Activated T-helper 1 cell treated with anti-CD3 and anti-CD28 coated beads, Interleukin-12 subunit alpha, Interleukin-12 subunit beta, Interleukin-2, Interleukin-4 antibody, amounts not matched to agents 30 ng/mL and 10 ng/mL and 1 ng/mL, durations not matched to agents 14 hours and 24 hours and 36 hours (primary cell): ENCODE measurements at places on chromosomes 11 and 22. TPM values are rescaled to one million over a fixed set of nuclear protein-coding genes. Genes with fewer than 3 reads are reported as not detected.

The ANO9 gene
- 33.1 and 33.8 TPM in 2 replicates for total RNA-seq

The FGF4 gene
- not detected in 2 replicates for total RNA-seq

- no peaks in the 10 kb centered on the region for H3K4me1 ChIP-seq
- H3K27ac ChIP-seq, result no peak overlapping the region
- no peak overlapping the region for H3K4me3 ChIP-seq
- H3K36me3 ChIP-seq, result no peaks in the 10 kb centered on the region
Measured at GRCh38 chr11:84747871-84748270, 879.3 kb downstream of the DLG2 start.

DNA sequence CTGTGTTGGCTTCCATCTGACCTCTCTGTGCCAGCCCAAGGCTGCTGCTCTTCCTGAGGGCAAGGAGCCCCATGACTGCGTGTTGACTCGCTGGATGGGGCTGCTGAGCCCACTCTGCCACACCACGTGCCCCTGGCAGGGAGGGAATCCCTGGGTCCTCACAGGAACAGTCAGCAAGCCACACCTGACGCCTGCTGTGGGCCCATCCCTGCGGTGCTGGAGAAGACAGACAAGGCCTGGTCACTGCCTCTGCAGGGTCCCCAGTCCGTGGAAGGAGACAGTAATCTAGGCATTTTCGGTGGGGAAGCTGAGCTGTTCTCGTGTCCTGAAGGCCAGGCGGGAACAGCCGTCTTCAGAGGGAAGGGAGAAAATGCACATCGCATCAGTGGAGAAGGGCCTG, 10.6 kb upstream of the PPP6R3 start:
- peaks cover 2% of the 10 kb centered on the region for H3K27me3 ChIP-seq
- no peak overlapping the region for H3K4me3 ChIP-seq
- peaks cover 7% of the 10 kb centered on the region for H3K36me3 ChIP-seq
- DNase-seq, result no peak
- no peak overlapping the region for H3K27ac ChIP-seq

GRCh38 chr11:65167656-65168055, 2.4 kb upstream of the SPDYC start:
- no peak for DNase-seq
- no peak overlapping the region for H3K4me3 ChIP-seq
- H3K27ac ChIP-seq, result no peak overlapping the region
- peaks cover 14% of the 10 kb centered on the region for H3K4me1 ChIP-seq
- H3K27me3 ChIP-seq, result peaks cover 9% of the 10 kb centered on the region

DNA sequence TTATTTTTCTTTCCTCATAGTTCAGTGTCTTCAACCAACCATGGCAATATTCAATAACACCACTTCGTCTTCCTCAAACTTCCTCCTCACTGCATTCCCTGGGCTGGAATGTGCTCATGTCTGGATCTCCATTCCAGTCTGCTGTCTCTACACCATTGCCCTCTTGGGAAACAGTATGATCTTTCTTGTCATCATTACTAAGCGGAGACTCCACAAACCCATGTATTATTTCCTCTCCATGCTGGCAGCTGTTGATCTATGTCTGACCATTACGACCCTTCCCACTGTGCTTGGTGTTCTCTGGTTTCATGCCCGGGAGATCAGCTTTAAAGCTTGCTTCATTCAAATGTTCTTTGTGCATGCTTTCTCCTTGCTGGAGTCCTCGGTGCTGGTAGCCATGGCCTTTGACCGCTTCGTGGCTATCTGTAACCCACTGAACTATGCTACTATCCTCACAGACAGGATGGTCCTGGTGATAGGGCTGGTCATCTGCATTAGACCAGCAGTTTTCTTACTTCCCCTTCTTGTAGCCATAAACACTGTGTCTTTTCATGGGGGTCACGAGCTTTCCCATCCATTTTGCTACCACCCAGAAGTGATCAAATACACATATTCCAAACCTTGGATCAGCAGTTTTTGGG, at the start of gene OR51T1:
TSS of gene OR51T1 (plus strand) at position 41 of the 641 bp plus-strand sequence. CDS start at position 41, 0 bp downstream.
- H3K27me3 ChIP-seq, result no peaks in the 10 kb centered on the region
- H3K27ac ChIP-seq, result no peak within 1 kb of the TSS
- H3K4me3 ChIP-seq, result no peak within 1 kb of the TSS
- H3K36me3 ChIP-seq, result no peaks in the 10 kb centered on the region
